ENCODE measurements at places on chromosomes 13 and 19. TPM values are rescaled to one million over a fixed set of nuclear protein-coding genes. Genes with fewer than 3 reads are reported as not detected.

GRCh38 chr19:31312677-31313244, 36.5 kb downstream of the TSHZ3 start:
- no peaks in the 10 kb centered on the region for H3K36me3 ChIP-seq
- peaks cover 17% of the 10 kb centered on the region for H3K4me1 ChIP-seq
- DNase-seq: no peak
- H3K4me3 ChIP-seq: no peak overlapping the region

- H3K27me3 ChIP-seq: no peaks in the 10 kb centered on the region
- peak overlapping the region; percentile 86 for H3K4me3 ChIP-seq
- H3K4me1 ChIP-seq: peaks cover 39% of the 10 kb centered on the region
- H3K27ac ChIP-seq: peak overlapping the region; percentile 92
- no peak for DNase-seq
Observed at GRCh38 chr19:13795595-13796300, 505 bp downstream of the ZSWIM4 start.

DNA sequence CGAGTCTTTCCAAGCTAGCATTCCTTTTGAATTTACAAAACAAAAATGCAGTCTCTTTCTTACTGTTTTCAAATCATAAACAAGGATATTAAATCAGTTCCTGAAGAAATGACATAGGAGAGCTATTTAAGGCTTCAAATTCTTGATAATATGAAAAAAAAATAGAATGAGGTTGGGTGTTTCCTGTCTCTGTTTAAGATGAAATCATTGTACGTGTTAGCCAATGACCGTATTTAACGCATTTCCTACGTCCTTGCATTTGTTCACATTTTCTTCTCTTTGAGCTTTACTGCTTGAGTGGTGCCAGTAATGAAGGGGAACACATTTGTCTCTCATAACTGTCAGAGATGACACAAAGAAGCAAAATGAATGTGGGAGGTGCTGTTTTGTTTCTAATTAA, 821.3 kb downstream of the DIAPH3 start:
- no peaks in the 10 kb centered on the region for H3K36me3 ChIP-seq
- H3K27me3 ChIP-seq: no peaks in the 10 kb centered on the region

ASPDH gene
- total RNA-seq: not detected
